Left colon (tissue), 2 donors: ENCODE measurements at places on chromosomes 2 and 18. TPM values are rescaled to one million over a fixed set of nuclear protein-coding genes. Genes with fewer than 3 reads are reported as not detected.

PUM2 gene
- total RNA-seq: 99.4 TPM

MERTK gene
- total RNA-seq: 9.0 TPM

NEMP2 gene
- 3.1 TPM for total RNA-seq

TWIST2 gene
- 1.7 TPM for total RNA-seq

MBD5 gene
- 34.4 TPM for total RNA-seq

NEU2 gene
- not detected for total RNA-seq

DNA sequence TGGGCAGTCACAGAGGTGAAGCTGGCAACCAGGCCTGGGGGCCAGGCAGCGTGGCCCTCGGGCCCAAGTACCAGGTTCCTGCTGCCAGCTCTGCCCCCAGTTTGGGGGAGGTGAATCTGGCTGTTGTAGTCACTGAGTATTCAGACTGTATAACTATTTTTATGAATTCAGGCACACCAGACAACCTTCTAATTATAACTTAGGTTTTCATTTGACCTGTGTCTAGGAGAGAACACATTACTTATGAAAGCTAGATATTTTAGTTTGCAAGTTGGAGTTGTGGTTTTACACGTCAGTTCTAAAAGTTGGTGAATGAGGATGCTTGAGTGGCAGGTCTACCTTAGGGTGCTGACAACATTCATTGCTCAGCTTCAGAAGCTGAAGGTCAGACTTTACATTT is 71.7 kb downstream of the LIMS1 start:
- no peak for DNase-seq

DNA sequence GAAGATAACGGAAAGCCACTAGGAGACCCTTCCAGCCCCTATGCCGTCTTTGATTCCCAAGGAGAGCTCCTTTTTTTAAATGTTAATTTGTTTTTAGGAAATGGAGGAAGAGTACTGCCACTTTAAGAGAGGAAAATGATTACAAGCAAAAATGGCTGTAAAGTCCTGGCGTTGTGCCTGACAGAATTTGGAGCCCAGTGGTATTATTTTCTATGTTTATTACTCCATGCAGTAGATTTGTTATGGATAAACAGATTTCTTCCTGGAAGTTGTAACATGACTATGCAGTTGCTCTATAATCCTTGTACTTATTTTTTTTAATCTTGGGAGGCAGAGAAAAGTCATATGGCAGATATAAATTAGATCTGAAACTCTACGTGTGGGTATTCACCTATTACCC is 141.3 kb downstream of the GBX2 start:
- DNase-seq: no peak

DNA sequence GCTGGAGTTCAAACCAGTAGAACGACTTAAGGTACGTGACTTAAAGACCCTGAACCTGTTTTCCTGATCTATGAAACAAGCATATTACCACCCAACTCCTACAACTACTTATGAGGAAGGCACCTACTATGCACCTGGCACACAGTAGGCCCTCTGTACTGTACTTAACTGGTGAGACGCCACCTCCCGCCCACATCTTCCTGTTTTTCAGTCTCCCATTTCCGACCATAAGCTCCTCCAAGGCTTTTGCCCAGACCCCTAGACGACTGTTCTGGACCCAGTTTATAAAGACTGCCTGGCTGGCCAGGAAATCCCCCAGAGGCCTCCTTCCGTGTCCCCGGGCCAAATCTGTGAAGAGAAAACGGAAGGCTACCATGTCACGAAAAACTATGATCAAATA is 1.5 kb downstream of the GALNT14 start:
- DNase-seq: no peak

- no peak for DNase-seq
Measured at GRCh38 chr2:134275058-134275862, 21.4 kb downstream of the MGAT5 start.

DNA sequence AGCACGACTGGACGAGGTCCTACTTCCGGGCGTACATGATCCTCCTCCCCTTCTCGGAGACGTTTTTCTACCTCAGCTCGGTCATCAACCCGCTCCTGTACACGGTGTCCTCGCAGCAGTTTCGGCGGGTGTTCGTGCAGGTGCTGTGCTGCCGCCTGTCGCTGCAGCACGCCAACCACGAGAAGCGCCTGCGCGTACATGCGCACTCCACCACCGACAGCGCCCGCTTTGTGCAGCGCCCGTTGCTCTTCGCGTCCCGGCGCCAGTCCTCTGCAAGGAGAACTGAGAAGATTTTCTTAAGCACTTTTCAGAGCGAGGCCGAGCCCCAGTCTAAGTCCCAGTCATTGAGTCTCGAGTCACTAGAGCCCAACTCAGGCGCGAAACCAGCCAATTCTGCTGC is 24.8 kb downstream of the LYPD1 start:
- DNase-seq: no peak

GRCh38 chr2:232997749-232998665 is 15.0 kb downstream of the NGEF start:
- DNase-seq: no peak

DNA sequence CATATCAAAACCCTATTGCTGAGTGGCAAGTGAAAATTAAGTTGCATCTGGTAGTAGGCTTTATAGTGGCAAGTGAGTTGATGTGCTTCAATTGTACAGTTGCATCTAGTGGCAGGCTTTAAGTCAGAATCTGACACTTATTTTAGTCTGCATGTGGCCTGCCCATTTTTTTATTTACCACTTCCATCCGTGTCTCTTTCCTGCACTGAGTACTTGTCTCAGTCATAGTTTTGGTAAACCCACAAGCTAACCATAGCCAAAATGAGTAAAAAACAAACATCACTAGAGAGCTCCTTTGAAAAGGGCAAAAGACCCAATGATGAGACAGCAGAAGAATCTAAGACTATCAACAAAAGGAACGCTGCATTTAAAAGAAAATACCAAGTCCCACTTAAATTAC is 96.0 kb upstream of the CRACDL start:
- no peak for DNase-seq

DNA sequence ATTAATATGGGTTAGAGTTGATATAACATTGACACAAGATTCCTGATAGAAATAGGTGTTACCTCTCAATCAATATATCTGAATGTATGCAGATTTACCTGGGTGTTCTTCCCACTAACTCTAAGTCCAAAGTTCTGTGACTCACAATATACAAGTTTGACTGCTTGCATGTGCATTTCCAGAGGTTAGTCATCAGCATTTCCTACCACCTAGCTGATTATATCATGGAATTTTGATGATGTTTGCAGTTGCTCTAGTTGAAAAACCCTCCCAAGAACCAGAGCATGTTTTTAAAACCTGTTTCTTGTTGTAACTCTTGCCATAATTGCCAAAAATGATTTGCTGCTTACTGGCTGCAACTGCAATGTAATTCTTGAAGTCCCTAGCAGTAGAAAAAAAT is 15.0 kb upstream of the DSG1 start:
- no peak for DNase-seq

GRCh38 chr2:237214030-237214675 is 128.5 kb downstream of the COPS8 start:
- no peak for DNase-seq

GRCh38 chr2:121333231-121333630 is 48.2 kb upstream of the TFCP2L1 start:
- no peak for DNase-seq
